ENCODE measurements at places on chromosomes 3 and 15. TPM values are rescaled to one million over a fixed set of nuclear protein-coding genes. Genes with fewer than 3 reads are reported as not detected.

DNA sequence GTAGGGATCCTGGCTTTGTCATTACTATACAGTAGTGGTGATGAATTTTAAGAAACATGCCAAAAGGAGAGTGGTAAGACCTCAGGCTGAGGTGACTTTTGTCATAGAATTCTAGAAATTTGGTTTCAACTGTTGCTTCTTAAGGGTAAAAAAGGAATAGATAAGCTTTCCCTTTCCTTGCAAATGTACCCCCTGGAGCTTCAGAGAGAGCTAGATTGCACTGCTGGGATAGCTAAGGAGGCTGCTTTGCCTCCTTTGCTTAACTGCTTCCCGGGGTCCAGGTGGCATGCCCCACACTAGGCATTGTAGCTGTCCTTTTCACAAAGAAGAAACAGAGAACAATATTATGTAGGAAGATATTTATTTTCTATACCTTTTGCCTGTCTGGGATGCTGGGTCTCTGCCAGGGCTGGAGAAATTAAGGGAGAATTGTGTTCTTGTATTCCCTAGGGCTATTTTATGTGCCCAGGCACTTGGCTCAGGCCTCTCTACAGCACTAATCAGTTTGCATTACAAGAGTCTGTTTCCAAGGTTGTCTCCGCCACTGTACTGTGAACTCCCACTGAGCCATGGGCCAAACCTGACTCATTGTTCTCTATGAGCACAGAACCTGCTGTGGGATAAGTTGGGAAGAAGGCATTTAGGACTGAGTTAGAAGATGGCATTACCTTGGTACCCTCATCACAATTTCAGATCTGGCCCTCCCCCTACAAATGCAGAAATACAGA lies 460.0 kb downstream of the PDCD6IP start:
- no peaks in the 10 kb centered on the region for H3K27me3 ChIP-seq
- no peaks in the 10 kb centered on the region for H3K36me3 ChIP-seq
- no peak for DNase-seq
- no peak overlapping the region for H3K4me3 ChIP-seq
- no peaks in the 10 kb centered on the region for H3K4me1 ChIP-seq

DNA sequence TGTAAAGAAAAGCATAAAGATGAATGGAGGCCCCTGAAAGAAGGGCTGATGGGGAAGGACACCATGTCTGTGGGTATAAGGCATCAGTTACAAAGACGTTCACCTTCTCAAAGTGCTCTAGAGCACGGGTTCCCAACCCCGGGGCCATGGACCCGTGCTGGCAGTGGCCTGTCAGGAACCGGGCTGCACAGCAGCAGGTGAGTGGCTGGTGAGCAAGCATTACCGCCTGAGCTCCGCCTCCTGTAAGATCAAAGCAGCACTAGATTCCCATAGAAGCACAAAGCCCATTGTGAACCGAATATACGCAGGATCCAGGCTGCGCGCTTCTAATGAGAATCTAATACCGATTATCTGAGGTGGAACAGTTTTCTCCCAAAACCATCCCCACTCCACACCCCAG lies 25.7 kb downstream of the MYO1E start:
- no peaks in the 10 kb centered on the region for H3K4me1 ChIP-seq
- H3K36me3 ChIP-seq: no peaks in the 10 kb centered on the region
- H3K27me3 ChIP-seq: peaks cover 7% of the 10 kb centered on the region

DNA sequence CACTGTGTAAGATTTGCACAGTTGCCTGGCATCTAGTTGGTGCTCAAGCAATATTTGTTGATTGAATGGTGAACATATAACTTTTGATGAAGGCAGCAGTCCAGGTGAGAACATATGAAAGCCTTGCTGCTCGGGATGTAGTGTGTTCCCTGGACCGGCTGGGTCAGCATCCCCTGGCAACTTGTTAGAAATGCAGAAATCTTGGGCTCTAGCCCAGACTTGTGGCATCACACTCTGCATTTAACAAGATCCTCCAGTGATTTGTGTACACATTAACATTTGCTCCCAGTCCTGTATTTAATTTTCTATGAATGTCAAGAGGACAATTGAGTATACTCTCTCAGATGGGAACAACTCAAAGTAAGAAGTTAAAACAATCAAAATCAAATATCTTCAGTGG lies 69.0 kb upstream of the SAMMSON start:
- H3K27me3 ChIP-seq: no peaks in the 10 kb centered on the region
- no peak overlapping the region for H3K27ac ChIP-seq
- DNase-seq: no peak

DNA sequence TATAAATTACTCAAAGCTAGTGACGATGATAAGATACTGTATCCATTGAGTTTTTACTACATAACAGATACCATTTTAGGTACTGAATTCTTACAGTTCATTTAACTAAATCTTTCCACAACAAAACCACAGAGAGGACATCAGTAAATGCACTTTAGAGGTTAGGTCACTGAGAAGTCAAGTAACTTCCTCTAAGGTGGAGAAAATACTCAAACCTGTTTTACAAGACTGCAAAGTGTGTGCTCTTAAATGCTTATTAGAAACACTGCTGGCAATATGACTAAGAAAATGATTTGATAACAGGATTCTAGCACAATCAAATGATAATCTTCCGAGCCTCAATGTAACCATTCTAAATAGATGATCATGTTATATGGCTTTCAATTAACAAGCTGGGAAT lies 99.4 kb downstream of the UBE3A start:
- no peak overlapping the region for H3K4me3 ChIP-seq
- H3K27ac ChIP-seq: no peak overlapping the region
- no peaks in the 10 kb centered on the region for H3K36me3 ChIP-seq
- H3K27me3 ChIP-seq: no peaks in the 10 kb centered on the region
- no peak for DNase-seq

GRCh38 chr15:22831473-22831872 lies 7.0 kb upstream of the NIPA2 start:
- H3K27me3 ChIP-seq: no peaks in the 10 kb centered on the region
- peaks cover 11% of the 10 kb centered on the region for H3K36me3 ChIP-seq
- H3K27ac ChIP-seq: no peak overlapping the region

Gene TSC22D2
- 55.0 TPM for total RNA-seq

Gene TIMP4
- total RNA-seq: not detected
